CD4-positive, alpha-beta T cell treated with Interleukin-12 subunit alpha and Interleukin-12 subunit beta, for 1 hour (primary cell): ENCODE measurements at places on chromosomes 3 and 15.

- DNase-seq: no peak
These were observed 739.7 kb upstream of the DPPA4 start for GRCh38 chr3:110077093-110077492.

- peak; percentile 5 for DNase-seq
These were observed at the start of gene C3orf70 for GRCh38 chr3:185152410-185153170. Gene C3orf70 (minus strand): TSS chr3:185153060. CDS start chr3:185152823, 237 bp downstream.

DNA sequence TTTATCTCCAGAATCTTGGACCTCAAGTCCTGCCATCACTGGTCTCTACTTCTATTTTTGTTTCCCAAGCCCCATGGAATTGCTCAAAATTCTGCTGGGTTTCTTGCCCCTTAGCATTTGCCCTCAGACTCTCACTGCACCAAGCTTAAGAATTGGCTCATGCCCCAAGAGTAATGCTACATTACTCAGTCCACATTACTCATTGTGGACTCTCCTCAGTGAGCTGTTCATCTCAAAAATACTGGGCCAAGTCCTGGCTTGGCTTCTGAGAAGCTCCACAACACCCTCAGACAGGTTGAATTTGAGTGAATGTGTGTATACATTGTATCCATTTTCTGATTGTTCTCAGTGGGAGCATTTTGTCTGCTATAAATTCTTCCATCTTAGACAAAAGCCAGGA, 364.4 kb upstream of the ARHGEF26 start:
- no peak for DNase-seq

DNA sequence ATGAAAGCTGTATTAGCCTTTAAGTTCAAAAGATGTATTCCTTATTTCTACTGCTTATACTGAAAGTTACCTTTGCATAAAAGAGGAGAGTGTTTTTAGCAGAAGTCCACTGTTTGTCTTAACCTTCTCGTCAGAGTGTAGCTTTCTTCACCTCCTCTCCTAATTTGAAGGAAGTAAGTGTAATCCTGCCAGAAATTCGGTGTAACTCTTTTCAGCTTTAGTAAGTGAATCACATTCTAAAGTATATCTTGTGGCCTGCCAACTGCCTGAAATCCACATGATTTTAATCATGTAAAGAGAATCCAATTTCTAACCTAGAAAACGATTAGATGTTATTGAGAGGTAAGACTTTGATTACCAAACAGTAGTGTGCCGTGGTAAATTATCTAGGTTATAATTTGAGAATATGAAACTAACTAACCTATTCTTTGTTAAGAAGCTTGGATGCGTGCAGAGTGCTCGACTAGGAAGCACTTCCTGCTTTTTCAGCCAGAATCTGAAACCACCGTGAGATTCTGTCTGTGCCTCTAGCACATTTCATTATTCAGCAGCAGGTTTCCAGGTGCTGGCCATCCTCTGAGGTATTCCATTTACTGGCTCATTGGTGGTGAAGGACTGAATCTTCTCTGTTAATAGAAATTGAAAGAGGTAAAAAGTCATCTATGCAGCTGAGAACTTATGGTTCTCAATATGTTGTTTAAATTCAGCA, 7.5 kb downstream of the GYG1 start:
- peak; percentile 20 for DNase-seq

DNA sequence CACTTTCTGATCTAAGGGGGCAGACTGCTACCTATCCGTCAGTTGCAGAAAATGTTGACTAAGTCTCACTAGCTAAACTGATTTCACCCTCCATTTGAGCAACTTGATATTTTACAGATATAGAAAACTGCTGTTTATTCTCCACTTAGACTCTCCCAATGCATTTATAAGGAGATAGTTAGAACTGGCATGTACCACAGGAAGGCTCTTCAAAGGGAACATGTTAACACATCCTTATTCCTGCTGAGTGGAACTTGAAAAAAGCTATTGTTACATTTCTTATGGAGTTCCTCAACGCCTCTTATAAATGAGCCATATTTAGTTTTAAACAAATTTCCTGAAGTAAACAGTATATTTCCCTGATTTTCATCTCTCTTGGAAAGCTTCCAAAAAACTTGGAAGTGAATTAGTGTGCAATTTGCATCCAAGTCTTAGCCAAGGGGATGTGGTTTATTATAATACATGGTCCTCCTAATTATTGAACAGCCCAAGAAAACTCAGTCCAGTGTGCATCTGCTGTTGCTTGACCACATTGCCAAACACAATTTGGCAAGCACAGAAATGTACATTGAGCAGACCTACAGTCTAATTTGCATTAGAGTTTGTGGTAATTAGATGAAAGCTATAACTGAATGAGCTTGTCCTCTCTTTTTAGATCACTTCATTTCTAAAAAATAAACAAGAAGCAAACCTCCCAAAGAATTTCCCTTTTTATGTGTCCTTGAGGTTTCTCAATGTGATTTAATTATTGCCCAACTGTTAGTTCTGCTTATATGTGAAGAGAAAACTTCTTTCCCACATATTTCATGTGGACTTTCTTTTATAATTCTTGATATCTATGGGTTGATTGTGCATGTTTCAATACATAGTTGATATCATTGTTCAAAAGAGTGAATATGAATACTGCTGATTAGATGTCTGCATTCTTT, 72.6 kb upstream of the DPH6 start:
- DNase-seq: no peak
